HTR-8/SVneo (cell line): ENCODE measurements at places on chromosomes 4 and X.
A peak's percentile ranks its signal among the peaks of the same experiment; 100 is the strongest.

- DNase-seq: no peak
These were observed 141.7 kb downstream of the BRWD3 start for GRCh38 chrX:80667967-80668366.

DNA sequence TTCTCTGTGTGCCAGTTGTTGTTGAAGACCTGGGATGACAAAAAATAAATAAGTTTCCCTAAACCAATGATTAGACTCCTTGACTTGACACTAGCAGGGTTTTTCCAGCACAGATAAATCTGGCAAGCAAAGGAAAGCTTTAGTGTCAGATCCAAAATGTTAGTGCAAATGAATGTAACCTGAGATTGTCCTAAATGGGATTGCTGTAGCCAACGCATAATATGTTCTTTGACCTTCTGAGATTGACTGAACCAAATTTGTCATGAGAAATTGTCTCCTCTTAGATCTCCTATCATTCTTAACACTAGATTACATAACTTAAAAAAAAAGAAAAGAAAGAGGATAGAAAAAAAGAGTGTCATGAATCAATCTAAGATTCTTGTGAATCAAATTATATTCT lies 196.5 kb downstream of the RELL1 start:
- no peak for DNase-seq

GRCh38 chr4:82728301-82728700 lies 70.3 kb downstream of the SCD5 start:
- DNase-seq: no peak

- DNase-seq: peak; percentile 31
These were observed 58.4 kb upstream of the TET2 start for GRCh38 chr4:105088110-105088879.

GRCh38 chr4:32417113-32417704 lies 1697.0 kb downstream of the PCDH7 start:
- DNase-seq: no peak

DNA sequence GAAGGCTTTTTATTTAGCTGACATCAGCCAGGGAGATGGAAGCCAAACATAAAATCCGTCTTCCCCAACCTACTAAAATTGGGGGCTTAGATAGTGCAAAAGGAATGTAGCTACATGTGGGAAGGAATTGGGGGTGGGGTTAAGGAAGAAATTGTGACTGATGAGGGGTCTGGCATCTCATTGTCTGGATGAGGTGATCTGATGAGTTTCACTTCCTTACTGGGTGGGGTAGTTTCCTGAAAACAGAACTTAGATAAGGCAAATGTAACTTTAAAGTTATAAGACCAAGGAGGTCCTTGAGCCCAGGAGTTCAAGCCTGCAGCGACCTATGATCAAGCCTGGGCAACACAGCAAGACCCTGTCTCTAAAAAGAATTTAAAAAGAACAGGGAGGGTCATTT lies 105.5 kb upstream of the NEIL3 start:
- DNase-seq: no peak

GRCh38 chrX:130728208-130728607 lies 174.8 kb downstream of the ENOX2 start:
- DNase-seq: no peak

- DNase-seq: no peak
These were observed 77.1 kb downstream of the SORBS2 start for GRCh38 chr4:185734930-185735329.

DNA sequence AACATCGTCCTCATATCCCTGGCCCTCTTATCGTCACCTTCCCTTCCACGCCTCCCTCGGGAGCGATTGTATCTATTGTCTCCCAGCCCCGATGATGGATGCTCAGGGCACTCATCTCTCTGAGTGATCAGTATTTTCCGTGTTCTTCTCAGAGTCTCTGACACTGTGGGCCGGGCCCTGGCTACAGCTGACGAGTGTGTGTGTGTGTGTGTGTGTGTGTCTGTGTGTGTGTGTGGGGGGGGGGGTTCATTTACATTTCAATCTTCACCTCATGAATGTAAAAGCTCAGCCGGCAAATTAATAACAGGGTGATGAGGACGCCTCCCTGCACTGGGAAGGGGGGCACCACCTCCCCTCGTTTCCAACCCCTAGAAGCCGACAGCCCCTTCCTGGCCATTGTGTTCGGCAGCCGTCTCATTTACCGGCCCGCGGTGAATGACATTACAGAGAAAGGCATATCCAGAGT lies 159.5 kb downstream of the SHOX start:
- no peak for DNase-seq

- no peak for DNase-seq
These were observed 4.9 kb downstream of the SMR3A start for GRCh38 chr4:70365479-70365878.

- no peak for DNase-seq
These were observed 101.4 kb downstream of the ADRA2C start for GRCh38 chr4:3867403-3868100.

DNA sequence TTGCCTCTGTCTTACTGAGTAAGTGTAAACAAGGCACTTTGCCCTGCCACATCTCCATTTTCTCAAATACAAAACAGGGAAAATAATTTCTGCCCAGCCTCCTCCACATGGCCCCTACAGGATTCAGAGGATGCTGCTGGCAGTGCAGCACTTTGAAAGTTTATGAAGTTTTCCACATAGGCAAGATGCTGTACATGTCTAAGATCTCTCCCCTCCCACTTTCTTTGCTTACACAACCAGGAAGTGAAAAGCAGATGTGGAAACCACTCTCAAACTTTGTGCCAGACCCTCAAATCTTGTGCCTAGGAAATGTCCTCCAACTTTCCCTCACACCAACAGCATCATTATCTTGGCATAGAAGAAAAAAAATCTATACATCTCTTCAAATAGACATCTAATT lies 257.0 kb upstream of the LDB2 start:
- no peak for DNase-seq

DNA sequence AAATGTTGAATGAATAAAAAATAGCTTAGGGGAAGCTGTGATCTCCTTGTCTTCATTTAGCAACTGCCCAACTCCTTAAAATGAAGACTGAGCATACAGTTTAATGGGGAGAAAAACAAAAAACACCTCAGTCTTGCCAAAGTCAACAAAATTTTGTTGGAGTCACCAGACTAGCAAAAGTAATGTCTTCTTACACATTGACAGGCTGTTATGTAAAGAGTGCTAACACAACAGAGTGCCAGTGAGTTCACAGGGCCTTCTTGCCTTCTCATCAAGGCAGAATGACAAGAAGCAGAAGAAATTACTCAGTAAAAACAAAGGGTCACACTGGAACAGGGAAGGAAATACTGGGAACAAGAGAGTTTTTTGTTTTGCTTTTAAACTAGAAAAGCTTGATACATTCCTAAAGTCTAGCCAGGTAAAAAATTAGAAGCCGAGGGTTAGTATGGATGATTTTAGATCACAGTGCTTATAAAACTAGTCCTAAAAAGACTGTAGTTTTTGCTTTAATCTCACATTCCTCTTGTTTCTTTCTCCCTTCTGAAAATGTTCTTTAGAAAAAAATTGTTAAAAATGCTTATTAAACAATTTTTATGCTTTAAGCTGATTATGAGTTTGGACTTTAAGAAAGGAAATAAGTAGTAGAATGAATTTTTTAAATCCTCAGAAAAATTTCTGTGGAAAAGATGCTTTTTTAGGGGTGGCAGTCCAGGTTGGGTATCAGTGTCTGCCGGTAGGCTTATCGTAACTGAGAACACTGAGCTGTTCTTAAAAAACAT lies 38.7 kb upstream of the FRAS1 start:
- DNase-seq: no peak

DNA sequence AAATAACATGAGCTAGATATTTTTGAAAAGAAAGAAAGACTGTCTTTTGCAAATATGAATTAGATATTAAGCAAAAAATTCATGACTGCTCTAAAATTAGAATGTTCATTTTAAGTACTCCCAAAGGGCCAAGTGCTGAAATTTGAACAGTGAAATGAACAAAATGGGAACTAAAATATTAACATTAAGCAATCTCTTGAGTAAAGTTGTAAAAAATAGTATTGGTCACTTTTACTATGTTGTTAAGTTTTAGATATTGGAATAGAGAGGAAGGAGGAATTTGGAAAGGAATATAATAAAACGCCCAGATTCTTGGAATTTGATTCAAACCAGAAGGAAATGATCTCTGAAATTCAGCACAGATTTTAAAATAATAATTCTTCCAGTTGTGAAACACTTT lies 125.9 kb upstream of the ANK2 start:
- DNase-seq: no peak

DNA sequence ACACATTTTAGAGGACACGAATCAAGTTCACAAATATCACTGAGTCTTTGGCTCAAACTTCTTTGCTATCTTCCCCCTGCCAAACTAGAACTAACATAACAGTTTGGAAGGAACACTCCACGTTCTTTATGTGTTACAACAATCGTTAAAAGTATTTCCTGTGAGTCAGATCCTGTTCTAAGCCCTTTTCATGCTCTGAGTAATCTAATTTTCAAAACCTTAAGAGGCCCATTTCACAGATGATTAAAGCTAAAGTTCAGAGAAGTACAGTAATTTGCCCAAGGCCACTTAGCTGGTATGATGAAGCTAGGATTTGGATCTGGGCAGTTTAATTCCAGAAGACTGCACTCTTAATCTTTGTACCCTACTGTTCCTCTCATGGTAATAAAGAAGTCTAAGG lies 854.4 kb upstream of the INTU start:
- DNase-seq: no peak

DNA sequence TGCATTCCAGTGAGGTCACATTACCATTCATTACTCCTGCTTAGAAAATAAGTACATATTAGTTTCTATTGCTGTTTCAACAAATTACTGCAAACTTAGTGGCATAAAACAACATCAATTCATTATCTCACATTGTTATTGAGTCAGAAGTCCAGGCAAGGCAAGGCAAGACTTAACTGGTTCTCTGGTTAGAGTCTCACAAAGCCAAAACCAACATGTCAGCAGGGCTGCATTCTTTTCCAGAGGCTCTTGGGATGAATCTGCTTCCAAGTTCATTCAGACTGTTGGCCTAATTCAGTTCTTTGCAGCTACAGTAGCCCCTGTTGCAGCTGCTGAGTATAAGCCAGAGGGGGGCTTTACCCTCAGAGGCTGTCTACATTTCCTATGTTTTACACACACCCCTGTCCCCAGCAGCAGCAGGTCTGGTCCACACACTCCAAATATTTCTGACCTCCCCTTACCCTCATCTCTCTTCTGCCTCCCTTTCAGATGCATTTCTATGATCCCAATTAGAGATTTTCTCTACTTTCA lies 892.1 kb upstream of the EPHA5 start:
- no peak for DNase-seq

- no peak for DNase-seq
These were observed 7.5 kb downstream of the CD99 start for GRCh38 chrX:2698604-2699003.

- DNase-seq: no peak
These were observed 305.5 kb upstream of the EMCN start for GRCh38 chr4:100823066-100823992.

DNA sequence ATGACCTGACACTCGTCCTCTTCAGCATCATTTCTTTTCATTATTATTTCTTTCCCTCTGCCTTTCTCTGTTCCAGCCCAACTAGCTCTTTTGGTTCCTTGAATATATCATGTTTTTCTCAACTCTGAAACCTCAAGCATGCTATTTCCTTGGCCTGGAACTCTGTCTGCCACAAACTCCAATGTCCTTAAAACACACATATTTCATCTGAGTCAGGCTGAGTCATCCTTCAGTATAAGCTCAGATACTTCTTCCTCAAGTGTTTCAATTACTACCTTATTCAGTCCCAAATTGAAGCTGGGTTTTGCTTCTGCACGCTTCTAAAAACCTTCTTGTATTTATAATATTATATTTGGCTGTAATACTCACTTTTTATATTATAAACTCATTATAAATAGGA lies 424.2 kb downstream of the PDGFC start:
- DNase-seq: peak; percentile 51

DNA sequence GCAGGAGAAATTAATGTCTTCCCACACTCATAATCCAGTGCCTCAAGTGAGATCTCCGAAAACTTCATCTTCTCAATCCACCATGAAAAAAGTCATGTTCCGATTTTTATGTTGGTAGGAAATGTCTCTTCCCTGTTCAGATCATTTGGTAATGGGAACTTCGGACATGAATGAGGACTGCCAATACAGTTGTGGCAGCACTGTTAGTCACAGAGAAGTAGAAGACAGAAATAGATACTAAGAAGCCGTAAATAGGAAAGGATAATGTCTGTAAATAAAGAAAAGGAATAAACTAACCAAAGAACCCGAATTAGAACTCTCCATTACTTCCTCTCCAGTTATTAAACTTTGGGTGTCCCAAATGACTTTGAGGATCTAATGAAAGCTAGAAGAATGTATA lies 69.6 kb downstream of the DDX60L start:
- DNase-seq: no peak

- no peak for DNase-seq
These were observed 413.8 kb downstream of the RAPGEF2 start for GRCh38 chr4:159516556-159517140.

GRCh38 chr4:41505161-41505661 lies 32.7 kb upstream of the LIMCH1 start:
- DNase-seq: no peak

GRCh38 chrX:112521676-112522075 lies 158.1 kb downstream of the LHFPL1 start:
- no peak for DNase-seq

DNA sequence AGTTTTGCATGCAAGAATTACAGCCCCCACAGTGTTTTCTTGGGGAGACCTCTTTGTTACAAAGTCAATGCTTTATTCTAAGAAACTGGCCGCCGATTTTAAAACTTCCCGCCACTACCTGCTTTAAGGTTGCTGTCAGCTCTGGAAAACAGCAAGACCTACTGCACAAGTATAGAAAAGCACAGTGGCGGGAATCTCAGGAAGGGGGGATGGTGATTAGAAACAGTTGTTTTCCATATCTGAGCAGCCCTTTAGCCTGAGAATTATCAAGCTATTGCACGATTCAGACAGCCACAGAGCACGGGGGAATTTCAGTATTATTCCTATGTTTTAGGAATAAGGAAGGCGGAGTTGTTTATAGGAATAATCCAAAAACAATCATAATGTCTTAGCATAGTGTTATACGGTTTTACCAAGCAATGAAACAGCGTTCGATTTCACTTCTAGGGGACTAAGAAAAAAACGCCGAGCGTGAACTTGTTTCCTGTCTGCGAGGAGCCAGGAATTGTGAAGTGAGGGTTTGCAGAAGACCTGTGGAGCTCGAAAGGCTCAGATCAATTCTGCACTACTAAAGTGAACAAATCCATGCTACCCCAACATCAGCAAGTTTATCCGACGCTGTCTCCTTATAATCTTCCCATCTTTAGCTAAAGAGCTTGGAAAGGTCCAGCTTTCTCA lies 81.3 kb downstream of the HMGN5 start:
- no peak for DNase-seq

DNA sequence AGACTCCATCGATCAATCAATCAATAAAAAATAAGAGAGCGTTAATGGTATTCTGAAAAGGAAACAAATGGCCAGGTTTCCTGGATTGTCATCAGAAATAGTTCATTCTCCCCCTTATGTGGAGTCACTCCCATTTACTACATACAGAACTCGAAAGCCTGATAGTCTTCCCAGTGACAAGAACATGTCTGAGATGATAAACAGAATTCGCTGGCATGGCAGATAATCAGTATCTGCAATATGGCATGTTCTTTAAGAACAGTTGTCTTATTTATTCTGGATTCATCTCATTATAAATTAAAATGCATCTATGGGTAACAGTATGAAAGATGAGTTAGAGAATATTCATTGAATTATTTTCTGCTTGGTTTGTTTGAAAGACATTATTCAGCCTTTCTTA lies 61.4 kb downstream of the LRP2BP start:
- no peak for DNase-seq
